ENCODE measurements at places on chromosomes 16 and 17.

DNA sequence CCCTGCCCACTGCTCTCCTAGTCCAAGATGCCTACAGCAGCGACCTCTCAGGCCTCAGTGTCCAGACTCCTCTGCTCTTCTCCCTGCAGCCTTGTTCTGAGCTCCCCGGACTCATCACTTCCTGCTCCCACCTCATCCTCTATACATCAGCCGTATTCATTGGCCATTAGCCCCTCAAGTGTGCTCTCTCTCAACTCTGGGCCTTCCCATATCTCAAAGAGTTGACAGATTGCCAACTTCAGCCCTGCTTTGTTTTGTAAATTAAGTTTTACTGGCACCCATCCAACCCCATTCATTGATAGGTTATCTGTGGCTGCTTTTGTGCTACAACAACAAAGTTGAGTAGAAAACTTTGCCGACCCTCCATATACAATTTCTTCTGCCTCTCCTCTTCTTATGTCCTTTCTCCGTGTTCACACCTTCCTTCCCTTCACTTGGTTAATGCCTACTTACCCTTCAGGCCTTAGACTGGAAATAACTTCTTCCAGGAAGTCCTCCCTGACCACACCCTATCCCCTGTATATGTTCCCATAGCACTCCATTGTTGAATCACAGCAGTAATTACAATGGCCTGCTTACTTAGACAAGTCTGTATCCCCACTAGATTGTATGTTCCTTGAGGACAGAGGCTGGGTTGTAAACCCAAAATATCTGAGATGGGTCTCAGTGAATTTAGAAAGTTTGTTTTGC lies 63.4 kb upstream of the TANC2 start:
- DNase-seq = no peak

DNA sequence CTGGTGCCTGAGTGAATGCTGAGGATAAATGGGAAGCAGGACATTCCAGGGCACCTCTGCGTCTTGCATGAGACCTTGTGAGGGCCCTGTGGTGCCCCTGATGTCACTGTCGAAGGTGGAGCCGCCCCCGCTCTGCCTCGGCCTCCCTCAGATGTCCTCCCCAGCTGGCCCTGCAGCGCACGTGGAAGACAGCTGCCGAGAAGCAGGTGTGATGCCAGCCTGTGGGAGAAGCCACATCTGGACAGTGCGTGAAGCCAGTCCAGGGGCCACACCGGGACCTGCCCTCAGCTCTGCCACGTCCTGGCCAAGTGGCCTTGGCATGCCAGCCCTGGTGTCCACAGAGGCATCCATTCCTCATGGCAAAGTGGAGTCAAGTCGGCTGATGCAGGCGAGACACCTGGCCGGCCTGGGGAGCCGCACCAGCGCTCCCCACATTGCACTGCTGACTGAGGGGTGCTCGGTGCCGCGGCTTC lies 21.6 kb upstream of the METRNL start:
- DNase-seq = no peak

DNA sequence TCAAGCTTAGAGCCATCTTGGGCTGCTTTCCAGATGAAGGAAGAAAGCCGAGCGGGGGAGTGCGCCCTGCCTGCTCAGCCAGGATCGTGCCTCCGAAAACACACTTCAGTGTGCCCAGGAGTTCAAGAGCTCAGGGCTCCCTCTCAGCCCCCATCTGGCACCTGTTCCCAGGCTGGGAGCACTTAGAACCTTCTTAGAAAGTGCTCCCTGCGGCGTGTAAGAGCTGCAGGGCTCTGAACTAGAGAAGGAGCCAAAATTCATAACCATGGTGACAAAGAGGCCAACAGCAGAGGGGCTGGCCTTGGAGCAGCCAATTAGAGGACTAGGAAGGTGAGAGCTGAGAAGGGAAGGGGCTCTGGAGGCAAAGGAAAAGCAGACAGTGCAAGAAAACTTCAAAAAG lies 59.0 kb upstream of the TNRC6C start:
- no peak for DNase-seq

GRCh38 chr17:69056179-69056823 lies 4.4 kb downstream of the ABCA9 start:
- no peak for DNase-seq

GRCh38 chr16:20799599-20799998 lies 6.7 kb downstream of the ERI2 start:
- peak; percentile 49 for DNase-seq

DNA sequence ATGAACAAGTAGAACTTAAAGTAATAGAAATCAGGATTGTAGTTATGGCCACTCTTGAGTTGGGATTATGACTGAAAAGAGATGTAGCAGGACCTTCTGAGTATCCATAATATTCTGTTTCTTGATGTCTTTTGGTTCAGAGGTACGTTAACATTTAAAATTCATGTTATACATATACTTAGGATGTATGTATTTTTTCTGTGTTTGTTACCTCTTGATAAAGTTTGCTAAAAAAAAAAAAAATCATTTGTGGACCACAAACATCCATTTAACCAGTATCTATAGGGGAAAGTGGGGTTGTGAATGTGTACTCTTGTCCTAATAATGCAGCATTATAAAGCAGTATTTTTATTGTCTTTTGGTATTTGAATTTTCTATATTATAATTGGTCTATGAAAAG lies 65.6 kb downstream of the BCAS3 start:
- no peak for DNase-seq

DNA sequence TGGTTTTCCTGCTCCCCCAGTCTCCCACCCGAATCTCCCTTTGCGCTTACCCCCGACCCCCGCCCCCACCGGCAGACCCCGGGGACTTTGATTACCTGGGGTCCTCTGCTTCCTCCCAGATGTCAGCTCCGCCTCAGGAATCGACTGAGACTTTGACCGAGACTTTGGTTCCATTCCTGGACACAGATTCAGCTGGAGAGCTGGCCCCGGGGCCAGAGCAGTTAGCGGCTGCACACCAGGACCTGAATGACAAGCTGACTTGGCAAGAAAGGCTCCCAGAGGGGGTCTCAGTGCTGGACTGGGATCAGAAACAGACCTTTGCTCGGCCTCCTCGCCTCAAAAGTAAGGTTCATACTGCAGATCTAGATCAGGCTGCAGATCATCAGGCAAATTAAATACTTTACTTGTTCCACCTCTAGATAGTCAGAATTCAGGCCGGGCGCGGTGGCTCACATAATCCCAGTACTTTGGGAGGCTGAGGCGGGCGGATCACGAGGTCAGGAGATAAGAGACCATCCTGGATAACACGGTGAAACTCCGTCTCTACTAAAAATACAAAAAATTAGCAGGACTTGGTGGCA lies 60.3 kb upstream of the FBXO47 start:
- DNase-seq = no peak

GRCh38 chr16:82523815-82524214 lies 103.0 kb upstream of the CDH13 start:
- DNase-seq = no peak

DNA sequence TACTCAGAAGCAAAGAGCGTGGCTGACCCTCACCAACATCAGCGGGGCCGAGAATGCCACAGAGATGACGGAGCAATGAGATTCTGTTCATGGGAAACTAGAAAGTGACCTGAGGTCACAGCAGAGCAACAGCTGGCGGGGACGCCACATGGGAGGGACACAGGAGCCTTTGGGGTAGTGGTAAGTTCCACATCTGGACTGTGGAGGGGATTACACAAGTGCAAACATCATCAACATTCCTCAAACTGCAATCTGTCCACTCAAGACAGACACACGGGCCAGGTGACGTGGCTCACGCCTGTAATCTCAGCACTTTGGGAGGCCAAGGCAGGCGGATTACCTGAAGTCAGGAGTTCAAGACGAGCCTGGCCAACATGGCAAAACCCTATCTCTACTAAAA lies 11.2 kb downstream of the HAGH start:
- DNase-seq = no peak
